Caki2 (cell line): ENCODE measurements at places on chromosomes 2 and 18. TPM values are rescaled to one million over a fixed set of nuclear protein-coding genes. Genes with fewer than 3 reads are reported as not detected.

DNA sequence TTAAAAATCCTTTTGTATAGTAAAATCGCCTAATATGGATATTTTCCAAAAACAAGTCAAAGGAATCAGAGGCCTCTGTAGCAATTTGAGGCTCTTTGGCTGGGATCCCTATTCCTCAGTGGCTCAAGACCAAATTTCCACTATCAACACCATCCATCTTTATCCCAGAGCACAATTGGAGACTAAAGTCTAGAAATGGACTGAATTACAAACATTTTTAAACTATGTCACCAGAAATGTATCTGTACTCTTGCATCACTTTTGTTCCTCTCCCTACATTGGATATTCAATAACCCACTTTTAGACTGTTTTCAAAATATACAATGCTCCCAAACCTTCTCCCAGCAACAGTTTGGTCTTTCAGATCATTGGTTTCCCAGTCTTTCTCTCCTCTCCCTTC is 140.4 kb upstream of the KLHL29 start:
- no peak for DNase-seq

GRCh38 chr2:218186355-218186766 is 19.6 kb upstream of the CXCR1 start:
- peak; percentile 74 for DNase-seq

- no peak for DNase-seq
Measured at GRCh38 chr2:67036444-67036843, 360.7 kb upstream of the ETAA1 start.

DNA sequence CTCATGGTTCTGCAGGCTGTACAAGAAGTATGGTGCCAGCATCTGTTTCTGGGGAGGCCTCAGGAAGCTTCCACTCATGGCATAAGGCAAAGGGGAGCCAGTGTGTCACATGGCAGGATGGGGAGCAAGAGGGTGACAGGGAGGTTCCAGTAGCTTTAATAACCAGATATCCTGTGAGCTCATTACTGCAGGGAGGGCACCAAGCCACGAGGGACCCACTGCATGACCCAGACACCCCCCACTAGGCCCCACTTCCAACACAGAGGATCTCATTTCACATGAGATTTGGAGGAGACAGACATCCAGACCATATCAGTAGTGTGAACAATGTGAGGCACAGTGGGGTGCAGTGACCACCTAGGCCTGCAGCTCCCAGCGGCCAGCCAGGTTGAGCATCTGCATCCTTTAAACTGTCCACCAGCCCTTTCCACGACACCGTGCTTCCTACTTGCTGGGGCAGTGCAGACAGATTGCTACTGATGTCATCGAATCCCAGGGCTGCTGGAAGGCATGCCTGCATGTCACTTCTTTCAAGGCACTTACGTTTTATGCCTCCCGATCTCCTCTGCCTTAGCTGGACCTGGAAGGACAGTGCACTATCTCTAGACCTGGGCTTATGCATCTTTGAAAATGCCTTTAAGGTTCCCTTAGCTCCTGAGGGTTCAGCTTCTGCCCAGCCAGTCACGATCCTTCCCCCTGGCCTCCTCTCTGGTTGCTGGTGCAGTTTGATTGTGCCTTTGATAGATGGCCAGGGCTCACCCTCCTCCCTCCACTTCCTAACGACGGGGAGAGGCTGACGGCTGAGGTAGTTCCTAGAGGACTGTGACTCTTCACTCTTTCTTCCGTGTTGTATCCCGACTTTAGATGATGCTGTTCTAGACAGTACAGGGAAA is 174.3 kb downstream of the FAM210A start:
- DNase-seq, result no peak

Gene CFAP221
- 1.6 and 2.4 TPM in 2 replicates for total RNA-seq

GRCh38 chr2:65417509-65418085 is 14.8 kb downstream of the SPRED2 start:
- DNase-seq, result no peak

GRCh38 chr2:235498541-235498940 is 4.7 kb downstream of the AGAP1 start:
- no peak for DNase-seq

Gene TMEM37
- total RNA-seq, result 0.10 and 3.5 TPM in 2 replicates

GRCh38 chr2:55302241-55302640 is 33.2 kb upstream of the MTIF2 start:
- DNase-seq, result no peak

GRCh38 chr2:180787330-180787729 is 193.1 kb upstream of the UBE2E3 start:
- no peak for DNase-seq

Gene C1GALT1C1L
- total RNA-seq, result 3.0 and 4.1 TPM in 2 replicates

Gene UBXN2A
- total RNA-seq, result 16.0 and 24.3 TPM in 2 replicates

Gene CRACDL
- not detected in 2 replicates for total RNA-seq

DNA sequence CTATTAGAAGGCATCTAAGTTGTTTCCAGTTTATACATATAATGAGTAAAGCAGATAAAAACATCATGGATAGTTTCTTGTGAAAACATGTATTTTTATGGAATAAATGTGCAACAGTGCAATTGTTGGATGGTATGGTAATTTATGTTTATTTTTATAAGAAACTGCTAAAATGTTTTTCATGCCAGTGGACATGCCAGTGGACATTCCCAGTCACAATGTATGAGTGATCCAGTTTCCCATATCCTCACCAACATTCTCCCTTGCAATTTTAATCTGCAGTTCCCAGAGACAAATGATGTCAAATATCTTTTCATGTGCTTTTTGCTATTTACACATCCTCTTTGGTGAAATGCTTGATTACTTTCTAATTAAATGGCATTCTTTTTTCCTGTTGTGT is 818.6 kb downstream of the SUCLG1 start:
- DNase-seq, result no peak

DNA sequence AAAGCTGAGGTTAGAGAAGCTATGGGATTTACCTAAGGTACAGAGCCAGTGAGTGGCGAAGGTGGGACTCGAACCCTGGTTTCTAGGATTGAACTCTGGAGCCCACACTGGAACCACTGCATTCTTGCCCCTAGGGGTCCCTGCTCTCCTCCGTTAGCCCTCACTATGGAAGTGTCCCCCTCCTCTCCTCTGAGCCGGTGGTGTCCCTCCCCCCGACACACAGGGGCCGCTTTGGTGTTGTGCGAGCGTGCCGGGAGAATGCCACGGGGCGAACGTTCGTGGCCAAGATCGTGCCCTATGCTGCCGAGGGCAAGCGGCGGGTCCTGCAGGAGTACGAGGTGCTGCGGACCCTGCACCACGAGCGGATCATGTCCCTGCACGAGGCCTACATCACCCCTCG is 8.5 kb upstream of the GMPPA start:
- DNase-seq, result no peak

DNA sequence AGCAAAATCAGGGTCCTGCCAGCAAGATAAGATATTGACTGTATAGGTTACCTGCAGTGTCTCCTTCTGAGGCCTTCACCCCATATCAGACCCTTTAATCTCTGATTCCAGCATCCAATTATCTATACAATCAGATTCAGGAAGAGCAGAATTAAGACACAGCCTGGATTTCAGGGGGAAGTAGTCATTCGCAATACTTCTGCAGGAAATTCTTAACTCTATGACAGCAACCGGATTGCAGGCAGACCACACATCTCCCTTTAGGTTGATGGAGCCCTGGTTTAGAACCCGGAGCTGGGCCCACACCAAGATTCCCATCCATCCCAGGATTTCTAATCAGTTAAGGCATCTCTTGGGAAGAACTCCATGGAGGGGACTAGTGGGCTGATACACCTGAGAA is 9.5 kb downstream of the ARL4C start:
- DNase-seq, result no peak

DNA sequence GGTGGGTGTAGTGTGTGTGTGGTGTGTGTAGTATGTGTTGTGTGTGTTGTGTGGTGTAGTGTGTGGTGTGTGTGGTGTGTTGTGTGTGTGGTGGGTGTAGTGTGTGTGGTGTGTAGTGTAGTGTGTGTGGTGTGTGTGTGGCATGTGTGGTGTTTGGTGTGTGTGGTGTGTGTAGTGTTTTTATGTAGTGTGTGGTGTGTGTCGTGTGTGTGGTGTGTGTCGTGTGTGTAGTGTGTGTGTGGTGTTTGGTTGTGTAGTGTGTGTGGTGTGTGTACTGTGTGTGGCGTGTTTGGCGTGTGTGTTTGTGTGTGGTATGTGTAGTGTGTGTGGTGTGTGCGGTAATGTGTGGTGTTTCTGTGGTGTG is 4.7 kb upstream of the RTP5 start:
- no peak for DNase-seq

- DNase-seq, result no peak
Measured at GRCh38 chr2:71846669-71847291, 300.9 kb downstream of the CYP26B1 start.

DNA sequence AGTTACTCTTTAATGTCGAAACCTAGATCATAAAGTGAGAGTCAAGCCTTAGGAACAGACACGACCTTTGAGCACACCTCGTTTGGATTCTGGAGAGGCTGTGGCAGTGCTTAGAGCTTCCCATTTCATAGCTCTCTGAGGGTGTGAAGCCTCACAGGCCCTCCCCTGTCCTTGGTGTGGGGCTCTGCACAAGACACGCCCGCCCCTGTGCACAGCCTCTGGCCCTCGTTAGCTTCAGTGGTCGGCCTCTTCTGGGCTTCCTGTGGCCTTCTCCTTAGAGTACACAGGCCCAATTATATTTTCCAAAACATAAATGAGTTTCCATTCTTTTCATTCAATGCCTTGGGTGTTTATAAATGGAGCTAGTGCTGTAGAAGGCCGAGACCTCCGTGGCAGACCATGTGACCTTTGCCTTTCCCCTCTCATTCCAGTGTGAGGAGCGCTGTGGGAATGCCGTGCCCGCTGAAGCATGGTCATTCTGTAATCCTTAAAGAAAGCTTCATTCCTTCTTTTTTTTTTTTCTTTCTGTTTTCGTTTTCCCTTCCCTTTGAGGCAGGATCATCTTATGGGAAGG is 208.6 kb downstream of the DCDC2C start:
- no peak for DNase-seq

Gene SALL3
- not detected in 2 replicates for total RNA-seq

GRCh38 chr2:112047537-112048235 is 7.4 kb upstream of the TMEM87B start:
- no peak for DNase-seq

DNA sequence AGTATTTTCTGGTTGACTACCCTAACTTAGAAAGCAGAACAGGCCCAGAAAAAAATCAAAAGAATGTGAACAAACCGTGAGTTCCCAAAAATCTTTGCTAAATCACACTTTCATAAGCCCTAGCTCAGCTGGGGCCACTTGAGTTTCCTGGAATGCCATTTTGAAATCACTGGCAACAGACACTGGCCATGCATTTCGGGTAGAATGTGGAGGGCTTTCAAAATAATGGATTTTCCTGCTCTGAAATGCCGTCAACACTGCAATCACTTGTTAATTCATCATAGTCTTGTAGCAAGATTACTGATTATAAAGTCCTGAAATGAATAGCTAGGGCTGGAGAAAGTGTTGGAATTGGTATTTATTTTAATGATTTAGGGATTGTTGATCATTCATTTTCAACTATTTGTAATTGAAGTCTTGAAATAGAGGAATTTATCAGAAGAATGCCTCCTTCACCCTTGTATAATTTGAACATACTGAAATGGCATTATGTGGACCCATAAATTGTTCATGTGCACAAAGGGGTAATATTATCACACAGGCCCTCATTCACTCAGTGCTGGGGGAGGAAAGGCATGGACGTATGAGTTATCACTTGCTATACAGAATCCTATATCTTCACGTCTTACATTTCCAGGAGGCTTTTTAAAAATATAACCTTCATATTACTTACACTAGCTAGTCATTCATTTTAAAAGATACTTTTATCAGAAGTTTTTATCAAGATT is 134.8 kb downstream of the DTNA start:
- DNase-seq, result no peak

Gene ACTR3
- 381 and 425 TPM in 2 replicates for total RNA-seq

DNA sequence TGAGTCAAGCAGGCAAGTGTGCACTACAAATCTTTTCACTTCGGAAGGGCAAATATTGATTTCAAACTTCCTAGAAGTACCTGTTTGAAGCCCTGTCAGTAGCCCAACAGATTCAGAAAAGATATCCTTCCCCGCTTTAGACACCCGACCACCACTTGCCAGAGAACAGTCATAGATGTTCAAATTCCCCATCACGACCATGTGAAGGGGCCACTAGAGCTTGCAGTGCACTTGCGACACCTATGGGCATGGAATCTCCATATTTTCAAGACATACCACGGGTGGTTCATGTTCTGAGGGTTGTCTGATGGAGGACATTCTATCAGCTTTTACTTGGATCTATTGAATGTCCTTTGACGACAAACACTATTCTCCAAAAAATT is 23.8 kb downstream of the GNLY start:
- no peak for DNase-seq

Gene KLHL41
- not detected in 2 replicates for total RNA-seq

- no peak for DNase-seq
Measured at GRCh38 chr18:42233908-42234307, 278.9 kb downstream of the PIK3C3 start.

GRCh38 chr2:206241736-206242135 is 32.7 kb upstream of the ZDBF2 start:
- no peak for DNase-seq

Gene ANAPC1
- 48.3 and 49.1 TPM in 2 replicates for total RNA-seq

GRCh38 chr18:29436459-29436858 is 1259.5 kb upstream of the CDH2 start:
- no peak for DNase-seq

GRCh38 chr2:29841386-29842004 is 79.9 kb downstream of the ALK start:
- DNase-seq, result peak; percentile 30

DNA sequence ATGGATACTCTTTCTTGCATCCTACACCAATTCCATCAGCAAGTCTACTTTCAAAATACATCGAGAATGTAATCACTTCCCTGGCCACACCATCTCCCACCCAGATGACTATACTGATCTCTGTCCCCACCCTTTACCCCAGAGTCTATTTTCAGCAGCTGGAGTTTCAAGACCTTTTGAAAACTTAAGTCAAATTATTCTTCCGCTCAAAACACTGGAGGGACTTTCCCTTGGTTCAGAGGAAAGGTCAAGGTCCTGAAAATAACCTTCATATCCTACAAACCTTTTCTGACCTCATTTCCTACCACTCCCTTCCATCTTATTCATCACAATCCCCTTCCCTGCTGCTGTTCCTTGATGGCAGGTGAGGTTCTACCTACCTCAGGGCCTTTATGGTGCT is 58.8 kb upstream of the LYPD6 start:
- no peak for DNase-seq

DNA sequence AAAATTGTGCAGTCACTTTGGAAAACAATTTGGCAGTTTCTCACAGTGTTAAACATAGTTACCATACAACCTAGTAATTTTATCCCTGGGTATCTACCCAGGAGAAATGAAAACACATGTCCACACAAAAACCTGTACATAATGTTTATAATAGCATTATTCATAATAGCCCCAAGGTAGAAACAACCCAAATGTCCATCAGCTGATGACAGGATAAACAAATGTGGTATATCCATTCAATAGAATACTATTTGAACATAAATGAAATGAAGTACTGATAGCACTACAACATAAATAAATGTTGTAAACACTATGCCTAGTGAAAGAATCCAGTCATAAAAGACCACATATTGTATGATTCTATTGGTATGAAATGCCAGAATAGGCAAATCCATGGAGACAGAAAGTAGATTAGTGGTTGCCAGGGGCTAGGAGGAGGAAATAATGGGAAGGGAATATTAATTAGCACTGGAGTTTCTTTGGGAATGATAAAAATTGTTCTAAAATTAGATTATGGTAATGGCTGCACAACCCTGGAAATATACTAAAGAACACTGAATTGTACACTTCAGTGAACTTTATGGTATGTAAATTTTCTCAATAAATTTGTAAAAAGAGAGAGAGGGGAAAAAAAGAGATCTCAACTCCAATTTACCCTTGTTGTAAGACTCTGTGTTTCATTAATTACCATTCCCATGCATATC is 20.8 kb upstream of the VIT start:
- no peak for DNase-seq
